ENCODE measurements at places on chromosomes 7 and 10. TPM values are rescaled to one million over a fixed set of nuclear protein-coding genes. Genes with fewer than 3 reads are reported as not detected.

Gene LRRC17
- 0.25 TPM for total RNA-seq

DNA sequence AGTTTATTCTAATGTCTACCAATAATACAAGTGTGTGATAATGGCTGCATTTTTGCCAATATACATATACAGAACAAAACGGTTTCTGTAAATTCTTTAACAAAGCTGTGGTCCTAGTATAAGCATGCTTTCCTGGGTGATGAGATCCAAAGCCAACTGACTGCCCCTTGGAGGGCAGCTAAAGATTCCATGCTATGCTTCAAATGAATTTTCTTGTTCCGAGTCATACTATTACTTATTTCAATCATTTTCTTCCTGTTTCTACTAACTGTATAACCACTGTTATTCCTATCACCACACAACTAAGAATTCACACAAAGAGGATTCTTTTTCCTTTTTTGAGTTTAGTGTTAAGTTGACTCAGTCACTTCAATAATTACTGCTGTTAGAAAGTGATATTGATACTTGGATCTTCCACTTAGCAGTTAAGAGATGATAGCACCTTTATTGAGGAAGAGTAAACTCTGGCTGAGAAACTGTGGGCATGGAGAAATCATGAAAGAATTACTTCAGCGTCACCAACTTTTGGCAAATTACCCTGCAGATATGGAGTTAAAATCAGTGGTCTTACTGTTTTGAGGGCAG, 197.5 kb downstream of the ARL4A start:
- H3K36me3 ChIP-seq = no peaks in the 10 kb centered on the region
- H3K4me1 ChIP-seq = no peaks in the 10 kb centered on the region
- H3K27ac ChIP-seq = no peak overlapping the region
- no peak overlapping the region for H3K4me3 ChIP-seq
- DNase-seq = no peak

Gene IGFBP1
- total RNA-seq = not detected

GRCh38 chr7:116122972-116123595, 87.3 kb upstream of the TES start:
- no peak overlapping the region for H3K27ac ChIP-seq
- H3K4me3 ChIP-seq = no peak overlapping the region
- H3K4me1 ChIP-seq = no peaks in the 10 kb centered on the region
- H3K36me3 ChIP-seq = no peaks in the 10 kb centered on the region
